Activated CD8-positive, alpha-beta memory T cell treated with anti-CD3 and anti-CD28 coated beads, Interleukin-2, amount 50 U/mL, for 4 hours (primary cell): ENCODE measurements at places on chromosomes 16 and 17.

DNA sequence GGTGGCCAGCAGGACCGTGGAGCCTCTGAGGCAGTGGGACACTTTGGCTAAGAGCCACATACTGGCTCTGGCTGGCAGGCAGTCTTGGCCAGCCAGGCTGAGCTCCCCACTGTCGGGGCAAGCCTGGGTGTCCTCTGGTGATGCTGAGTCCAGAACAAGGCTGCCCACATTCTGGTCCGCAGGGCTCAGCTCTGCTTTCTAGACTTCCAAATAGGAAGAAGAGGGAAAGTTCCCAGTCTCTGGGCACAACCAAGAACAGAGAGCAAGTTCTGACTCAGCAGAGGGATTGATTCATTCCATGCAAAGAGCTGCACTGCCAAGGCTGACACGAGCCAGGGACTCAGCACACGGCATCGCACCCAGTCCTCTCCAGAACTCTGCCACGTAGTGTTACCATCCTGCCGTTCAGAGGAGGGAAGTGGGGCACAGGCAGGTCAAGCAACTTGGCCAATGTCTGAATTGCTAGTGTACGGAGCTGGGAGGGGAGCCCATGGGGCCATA lies 58.9 kb downstream of the NOS2 start:
- DNase-seq = no peak

GRCh38 chr16:52191531-52192134 lies 355.3 kb downstream of the TOX3 start:
- DNase-seq = peak; percentile 36

GRCh38 chr16:88016964-88017363 lies 65.7 kb downstream of the BANP start:
- no peak for DNase-seq

- DNase-seq = no peak
Observed at GRCh38 chr16:57910696-57911095, 60.2 kb downstream of the CNGB1 start.

DNA sequence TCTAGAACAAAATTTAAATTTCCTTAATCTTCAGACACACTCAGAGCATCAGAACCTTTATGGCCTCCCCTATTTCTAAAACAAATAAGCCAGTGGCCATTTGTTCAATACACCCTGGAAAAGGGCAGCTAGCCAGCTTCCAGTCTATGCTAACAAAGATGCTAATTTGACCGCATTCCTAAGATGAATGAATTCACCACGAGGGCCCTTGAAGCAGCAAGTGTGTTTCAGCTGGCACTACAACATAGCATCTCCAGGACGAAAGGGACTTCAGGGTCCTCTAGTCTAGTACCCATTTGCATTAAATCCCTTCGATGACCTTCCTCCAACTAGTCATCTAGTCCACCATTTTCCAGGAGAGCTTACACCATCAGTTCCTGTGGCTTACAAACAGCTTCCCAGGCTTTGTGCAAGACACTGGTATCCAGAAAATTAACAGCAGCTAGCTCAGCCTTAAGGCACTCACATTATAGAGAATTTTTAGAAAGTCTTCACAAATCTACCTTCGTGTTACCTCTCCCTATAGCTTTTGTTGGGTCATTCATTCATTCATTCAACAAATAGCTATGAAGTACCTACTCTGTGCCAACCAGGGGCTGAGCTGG lies 10.9 kb downstream of the KRT37 start:
- no peak for DNase-seq

DNA sequence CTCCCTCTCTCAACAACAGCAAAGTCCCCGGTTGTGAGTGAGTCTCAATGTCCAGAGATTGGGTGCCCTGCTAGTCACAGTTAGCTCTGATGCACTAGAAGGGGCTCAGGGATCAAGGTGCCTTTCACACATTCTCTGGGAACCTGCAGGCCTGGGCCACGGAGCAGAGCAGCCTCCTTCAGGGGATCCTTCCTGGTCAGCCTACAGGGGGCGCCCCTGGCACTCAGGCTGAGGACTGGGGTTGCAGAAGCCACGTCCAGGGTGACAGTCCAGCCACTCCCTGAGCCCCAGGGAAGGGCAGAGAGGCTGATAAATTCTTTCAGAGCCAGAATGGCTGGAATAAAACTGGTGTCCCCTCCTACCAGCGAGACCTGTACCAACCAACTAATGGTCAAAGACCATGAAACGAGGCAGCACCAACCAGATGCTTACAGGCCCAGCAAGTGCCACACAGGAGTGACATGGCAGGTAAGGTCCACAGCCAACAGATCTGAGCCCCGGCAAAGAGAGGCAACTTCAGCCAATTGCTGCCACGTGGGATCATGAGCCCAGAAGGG lies 43.5 kb downstream of the ST3GAL2 start:
- DNase-seq = peak; percentile 65

- peak; percentile 80 for DNase-seq
Observed at GRCh38 chr16:30185683-30186421, 2.5 kb downstream of the CORO1A start.

GRCh38 chr17:50953518-50953830 lies 87.3 kb upstream of the TOB1 start:
- DNase-seq = no peak
